ENCODE measurements at places on chromosomes 3 and 15. TPM values are rescaled to one million over a fixed set of nuclear protein-coding genes. Genes with fewer than 3 reads are reported as not detected.

DNA sequence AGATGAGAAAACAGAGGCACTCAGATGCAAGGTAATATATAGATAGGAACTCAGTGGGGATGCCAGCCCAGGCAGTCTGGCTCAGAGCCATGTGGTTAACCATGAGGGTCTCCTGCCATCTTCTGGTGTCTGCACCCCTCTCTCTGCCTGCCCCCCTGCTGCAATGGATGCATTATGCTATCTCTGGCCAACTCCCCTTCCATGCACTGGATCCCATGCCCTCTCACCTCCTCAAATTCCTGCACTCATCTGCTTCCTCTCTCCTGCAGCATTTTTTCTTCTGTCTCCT, 163.2 kb downstream of the STT3B start:
- no peak for DNase-seq

GRCh38 chr3:152149832-152150231, 118.9 kb upstream of the MBNL1 start:
- DNase-seq: no peak

- no peak for DNase-seq
Measured at GRCh38 chr3:54557538-54558428, 370.1 kb downstream of the LRTM1 start.

DNA sequence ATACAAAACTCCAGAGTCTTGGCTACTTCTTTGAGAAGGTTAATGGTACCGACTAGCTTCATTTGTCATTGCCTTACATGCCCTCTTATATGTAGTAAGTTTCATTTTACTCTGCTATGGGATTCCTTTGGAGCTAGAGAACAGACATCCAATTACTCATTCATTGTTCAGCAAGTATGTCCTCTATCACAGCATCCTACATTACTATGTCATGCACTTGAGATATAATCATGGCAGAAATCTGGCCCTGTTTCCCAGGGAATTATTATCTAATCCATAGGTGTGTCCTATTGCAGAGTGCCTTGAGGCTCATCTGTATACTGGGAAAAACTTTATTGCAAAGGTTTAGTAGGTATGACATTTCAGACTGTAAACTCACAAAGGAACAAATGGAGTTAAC, 333.1 kb upstream of the NECTIN3 start:
- no peak for DNase-seq

GRCh38 chr3:13822042-13822441, 57.8 kb downstream of the WNT7A start:
- no peak for DNase-seq

GRCh38 chr3:18732474-18732873, 307.3 kb upstream of the SATB1 start:
- DNase-seq: no peak

GRCh38 chr3:182349051-182349450, 444.3 kb upstream of the ATP11B start:
- DNase-seq: no peak

- DNase-seq: no peak
Measured at GRCh38 chr3:76724075-76724474, 315.8 kb upstream of the ROBO2 start.

GRCh38 chr3:68986496-68987208, 26.8 kb downstream of the EOGT start:
- DNase-seq: no peak

DNA sequence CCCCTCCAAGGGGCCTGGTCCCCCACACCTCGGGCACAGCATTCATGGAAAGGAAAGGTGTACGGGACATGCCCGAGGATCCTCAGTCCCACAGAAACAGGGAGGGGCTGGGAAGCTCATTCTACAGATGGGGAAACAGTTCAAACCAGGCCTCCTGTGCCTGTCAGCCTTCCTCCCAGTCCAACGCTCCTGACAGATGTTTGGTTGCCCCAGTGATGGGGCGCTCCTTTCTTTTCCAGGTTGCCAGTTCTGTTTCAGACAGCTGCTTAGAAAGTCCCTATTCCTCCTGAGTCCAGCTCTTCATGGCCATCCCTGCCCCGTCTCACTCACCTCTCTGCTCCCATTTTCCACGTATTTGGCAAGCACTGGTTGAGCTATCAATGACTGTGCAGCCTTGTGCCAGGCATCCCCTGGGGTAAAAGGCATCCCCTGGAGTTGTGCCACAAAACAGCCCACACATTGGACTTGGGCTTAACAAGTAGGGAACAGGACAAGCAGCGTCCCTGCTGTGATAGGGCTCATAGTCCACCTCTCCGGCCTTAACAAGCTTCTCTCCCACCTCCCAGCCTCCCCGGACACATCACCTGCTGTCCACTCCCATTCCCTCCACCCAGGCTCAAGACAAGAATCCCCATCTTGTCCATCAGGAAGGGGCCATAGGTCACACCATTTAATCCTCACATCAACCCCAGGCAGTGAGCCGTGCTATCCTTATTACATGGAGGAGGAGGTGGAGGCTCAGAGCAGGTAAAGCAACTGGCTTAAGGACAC, 6.6 kb downstream of the OXTR start:
- DNase-seq: no peak

- peak; percentile 59 for DNase-seq
Measured at GRCh38 chr15:38941399-38941953, 376.9 kb upstream of the RASGRP1 start.

DNA sequence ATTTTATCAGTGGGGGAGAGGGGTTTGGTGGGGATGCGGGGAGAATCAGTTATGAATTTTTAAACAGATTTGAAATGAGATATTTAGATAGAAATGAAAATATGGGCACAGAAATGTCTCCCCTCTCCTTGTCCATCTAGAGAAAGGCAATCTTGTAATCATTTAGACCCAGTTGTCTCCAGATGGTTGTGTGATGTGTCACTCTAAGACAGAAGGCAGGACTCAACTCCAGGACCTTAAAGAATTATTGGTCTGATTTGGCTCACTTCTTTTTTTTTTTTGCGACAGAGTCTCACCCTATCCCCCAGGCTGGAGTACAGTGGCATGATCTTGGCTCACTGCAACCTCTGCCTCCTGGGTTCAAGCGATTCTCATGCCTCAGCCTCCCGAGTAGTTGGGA, 77.2 kb downstream of the EOMES start:
- DNase-seq: no peak

DNA sequence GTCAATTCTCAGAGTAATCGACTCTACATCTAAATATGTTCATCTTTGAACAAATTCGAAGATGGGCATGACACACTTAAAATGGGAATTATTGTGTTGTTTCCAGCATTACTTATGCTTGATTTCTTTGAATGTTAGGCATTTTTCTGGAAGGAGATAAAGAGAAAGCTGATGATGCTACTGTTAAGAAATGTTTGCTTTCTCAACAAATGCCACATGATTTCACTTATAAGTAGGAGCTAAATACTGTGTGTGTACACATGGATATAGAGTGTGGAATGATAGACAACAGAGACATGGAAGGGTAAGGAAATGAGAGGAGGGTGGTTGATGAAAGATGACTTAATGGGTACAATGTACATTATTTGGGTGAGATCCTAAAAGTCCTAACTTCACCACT, 400.9 kb downstream of the TBL1XR1 start:
- DNase-seq: no peak

- no peak for DNase-seq
Measured at GRCh38 chr3:132595014-132595413, 2.1 kb upstream of the ACKR4 start.

DNA sequence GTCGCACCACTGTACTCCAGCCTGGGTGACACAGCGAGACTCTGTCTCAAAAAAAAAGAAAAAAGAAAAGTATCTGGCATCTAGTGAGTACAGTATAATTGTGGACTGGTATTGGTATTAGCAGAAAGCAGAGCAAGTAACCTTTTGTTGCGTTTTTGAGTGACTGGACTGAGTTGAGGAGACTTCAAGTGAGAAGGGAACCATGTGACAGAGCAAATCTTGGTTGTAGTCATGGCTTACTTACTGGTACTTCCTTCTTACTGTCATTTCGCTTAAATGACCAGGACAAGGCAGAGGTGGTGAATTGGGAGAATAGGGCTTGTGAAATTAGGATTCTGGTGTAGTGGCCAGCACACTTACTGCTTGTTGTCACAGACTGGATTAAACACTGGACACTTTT, 20.6 kb downstream of the RTF1 start:
- no peak for DNase-seq

The PARP14 gene
- polyA plus RNA-seq: 23.7 TPM

The TMC3 gene
- 0.17 TPM for polyA plus RNA-seq

The SELENOK gene
- polyA plus RNA-seq: 82.1 TPM

The RYR3 gene
- 16.7 TPM for polyA plus RNA-seq

The SNAPC5 gene
- polyA plus RNA-seq: 34.1 TPM

The CSPG4 gene
- polyA plus RNA-seq: 6.9 TPM

The CYP1A2 gene
- polyA plus RNA-seq: 0.14 TPM

The GOLGA8S gene
- 1.4 TPM for polyA plus RNA-seq

The TGM4 gene
- 0.03 TPM for polyA plus RNA-seq

Measured in left renal cortex interstitium (tissue), 4 donors.